H7 (cell line): ENCODE measurements at places on chromosomes 3 and 15. TPM values are rescaled to one million over a fixed set of nuclear protein-coding genes. Genes with fewer than 3 reads are reported as not detected.
A peak's percentile ranks its signal among the peaks of the same experiment; 100 is the strongest.

DNA sequence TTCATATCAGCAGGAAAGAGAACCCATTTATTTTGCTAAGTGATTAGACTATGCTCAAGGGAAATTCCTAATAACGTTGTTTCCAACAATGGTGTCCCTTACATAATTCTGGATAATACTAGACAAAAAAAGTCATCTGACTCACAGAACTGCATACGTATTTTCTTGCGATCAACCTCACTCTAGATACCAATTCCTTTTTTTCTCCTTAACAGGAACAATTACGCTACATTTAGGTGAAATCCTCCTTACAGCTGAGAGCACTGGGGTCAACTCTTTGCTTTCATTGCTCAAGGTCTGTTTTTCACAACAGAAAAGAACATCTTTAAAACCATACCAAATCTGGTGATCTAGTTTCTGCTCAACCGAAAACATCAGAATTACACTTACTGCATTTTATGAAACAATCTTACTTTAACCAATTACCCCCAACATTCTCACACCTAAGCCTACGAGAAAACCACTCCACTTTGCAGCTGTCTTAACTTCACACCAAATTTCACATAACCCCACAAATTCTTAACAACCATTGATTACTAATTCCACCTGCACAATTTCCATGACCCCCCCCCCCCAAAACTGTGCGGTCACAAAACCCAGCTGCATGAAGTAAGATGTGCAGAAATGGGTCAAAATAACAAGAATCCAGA is 61.2 kb upstream of the ICE2 start:
- no peak for DNase-seq

GRCh38 chr15:92586383-92586942 is 69.1 kb downstream of the FAM174B start:
- no peak for DNase-seq

GRCh38 chr15:39426552-39427532 is 154.0 kb upstream of the THBS1 start:
- no peak for DNase-seq

DNA sequence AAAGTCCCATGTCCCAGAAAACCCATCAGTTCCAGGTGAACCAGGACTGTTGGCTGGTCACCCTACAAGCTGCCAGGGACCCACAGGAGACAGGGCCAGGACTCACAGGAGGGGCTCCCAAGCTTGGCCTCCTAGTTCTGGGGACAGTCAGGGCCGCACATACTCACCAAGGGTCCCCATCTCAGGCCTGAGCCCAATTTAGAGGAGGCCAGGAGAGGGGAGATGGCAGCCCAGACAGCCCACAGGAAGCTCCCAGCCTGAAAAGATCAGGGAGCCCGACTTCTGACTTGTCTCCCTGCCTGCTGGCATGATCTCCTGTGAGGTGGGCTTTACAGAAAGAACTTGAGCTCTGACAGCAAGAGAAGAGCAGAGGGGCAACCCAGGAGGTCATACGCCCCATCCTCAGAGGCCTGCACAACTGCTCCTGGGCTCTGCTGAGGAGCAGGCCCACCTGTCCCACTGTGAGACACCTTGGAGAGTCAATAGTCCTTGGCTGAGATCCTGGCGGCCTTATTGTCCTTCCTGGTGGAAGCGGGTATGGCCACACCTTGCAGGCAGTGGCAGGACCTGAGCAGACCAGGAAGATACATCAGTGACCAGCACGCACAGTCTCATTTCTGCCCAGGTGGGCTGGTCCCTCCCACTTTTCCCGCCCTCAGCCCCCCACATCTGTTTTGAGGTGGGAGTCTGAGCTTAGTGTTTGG is 2.5 kb upstream of the ISLR start:
- DNase-seq, result no peak

DNA sequence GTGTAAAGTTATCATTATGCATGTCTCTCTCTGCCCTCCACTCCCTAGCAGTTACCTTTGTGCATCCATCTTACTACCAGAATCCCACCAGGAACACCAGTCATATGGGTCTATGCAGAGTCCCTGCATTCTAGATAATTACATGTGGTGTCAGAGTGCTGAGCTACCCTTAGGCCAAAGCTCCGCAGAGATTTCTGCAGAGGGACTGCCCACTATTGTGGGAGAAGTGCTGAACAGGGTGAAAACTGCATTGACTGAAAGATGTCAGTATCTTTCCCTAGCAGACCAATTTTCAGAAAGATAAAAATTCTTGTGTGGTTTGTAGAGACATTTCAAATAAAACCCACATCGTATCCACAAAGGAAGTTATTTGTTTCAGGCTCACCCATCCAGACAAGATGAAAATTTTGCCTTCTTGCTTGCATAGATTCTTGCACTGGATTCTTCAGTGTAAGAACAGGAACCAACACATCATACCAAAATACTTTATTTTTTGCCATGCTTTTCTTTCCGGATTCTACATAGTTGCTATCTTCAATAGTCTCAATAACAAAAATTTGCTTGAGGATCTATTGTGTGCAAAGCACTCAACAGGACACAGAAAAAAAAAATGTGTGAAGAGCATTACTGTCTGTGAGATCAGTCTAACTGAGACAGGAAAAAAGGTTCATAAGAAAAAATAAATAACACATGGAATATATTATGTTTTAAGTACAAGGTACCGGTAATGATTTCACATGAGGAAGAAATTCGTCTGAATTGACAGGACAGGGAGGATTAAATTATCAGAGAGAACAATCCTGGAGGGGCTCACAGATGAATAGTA is 32.0 kb upstream of the CCDC80 start:
- DNase-seq, result no peak

DNA sequence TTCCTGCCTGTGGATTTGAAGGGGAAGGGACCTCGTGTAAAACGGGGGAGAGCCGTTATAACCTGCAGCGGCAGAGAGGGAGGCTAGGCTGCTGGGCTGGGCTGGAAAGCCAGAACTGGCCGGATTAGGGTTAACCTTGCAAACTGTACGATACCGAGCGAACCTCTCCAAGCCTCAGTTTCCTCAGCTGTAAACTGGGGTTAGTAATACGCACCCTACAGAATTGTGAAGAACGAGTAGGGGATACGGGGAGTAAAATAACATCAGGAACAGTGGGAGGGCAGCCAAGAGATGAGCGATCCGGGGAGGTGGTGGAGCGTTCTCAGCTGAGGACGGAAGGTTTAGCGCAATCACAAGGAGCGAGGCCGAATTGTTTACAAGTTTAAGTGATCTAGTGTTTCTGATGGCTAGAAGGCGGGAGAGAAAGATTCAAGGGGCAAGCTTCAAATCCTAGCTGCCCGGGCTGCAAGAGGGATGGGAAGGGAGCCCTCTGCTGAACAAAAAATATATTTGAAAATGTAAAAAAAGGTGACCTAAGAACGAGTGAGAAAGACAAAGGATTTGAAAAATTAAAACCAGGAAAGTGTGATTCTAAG is 768 bp upstream of the SEMA5B start:
- peak; percentile 80 for DNase-seq

DNA sequence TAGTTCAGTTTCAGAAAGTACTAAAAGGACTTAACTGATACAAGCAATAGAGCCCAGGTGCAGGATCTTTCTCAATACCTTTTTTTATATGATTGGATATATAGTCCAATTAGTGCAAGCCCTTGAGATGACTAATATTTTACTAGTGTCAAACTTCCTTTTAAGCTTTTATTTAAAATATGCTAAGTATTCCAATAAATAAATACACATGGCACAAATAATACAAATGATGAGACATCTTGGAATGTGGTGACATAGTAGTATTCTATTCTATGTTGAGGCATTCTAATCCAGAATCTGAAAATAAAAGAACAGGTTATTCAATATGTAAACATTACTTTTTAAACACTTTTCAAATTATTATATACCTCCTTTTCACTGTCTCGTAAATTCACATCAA is 670.0 kb downstream of the SI start:
- no peak for DNase-seq

GRCh38 chr3:141648055-141648910 is 89.8 kb upstream of the RNF7 start:
- DNase-seq, result no peak

Gene GOLGA8G
- total RNA-seq, result not detected in 2 replicates

Gene P2RY1
- 25.1 and 38.2 TPM in 2 replicates for total RNA-seq

Gene EEFSEC
- 7.4 and 8.1 TPM in 2 replicates for total RNA-seq

Gene CIDEC
- not detected in 2 replicates for total RNA-seq

Gene FSTL1
- 318 and 343 TPM in 2 replicates for total RNA-seq
